Activated T-helper 1 cell treated with anti-CD3 and anti-CD28 coated beads, Interleukin-2, amount 50 U/mL, for 16 hours (primary cell): ENCODE measurements at places on chromosomes 6 and 20.

GRCh38 chr6:108168501-108169463 is 3.0 kb downstream of the NR2E1 start:
- no peak for DNase-seq

DNA sequence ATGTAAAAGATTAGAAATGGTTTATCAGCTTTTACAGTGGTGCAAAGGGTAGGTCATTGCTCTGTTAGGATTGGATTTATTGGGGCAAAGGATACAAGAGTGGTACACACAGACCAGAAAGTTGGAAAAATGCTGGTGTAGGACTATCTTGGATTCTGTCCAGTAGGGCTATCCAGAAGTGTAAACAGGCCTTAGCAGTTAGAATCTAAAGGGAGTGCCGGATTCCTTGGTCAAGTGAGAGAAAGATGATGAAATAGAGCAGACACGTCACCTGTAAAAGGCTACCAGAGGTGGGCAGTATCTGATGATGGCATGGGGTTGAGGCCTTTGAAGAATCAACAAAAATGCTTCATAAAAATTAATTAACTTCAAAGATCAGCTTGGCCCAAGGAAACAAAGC is 975.9 kb downstream of the KIF16B start:
- DNase-seq: no peak

DNA sequence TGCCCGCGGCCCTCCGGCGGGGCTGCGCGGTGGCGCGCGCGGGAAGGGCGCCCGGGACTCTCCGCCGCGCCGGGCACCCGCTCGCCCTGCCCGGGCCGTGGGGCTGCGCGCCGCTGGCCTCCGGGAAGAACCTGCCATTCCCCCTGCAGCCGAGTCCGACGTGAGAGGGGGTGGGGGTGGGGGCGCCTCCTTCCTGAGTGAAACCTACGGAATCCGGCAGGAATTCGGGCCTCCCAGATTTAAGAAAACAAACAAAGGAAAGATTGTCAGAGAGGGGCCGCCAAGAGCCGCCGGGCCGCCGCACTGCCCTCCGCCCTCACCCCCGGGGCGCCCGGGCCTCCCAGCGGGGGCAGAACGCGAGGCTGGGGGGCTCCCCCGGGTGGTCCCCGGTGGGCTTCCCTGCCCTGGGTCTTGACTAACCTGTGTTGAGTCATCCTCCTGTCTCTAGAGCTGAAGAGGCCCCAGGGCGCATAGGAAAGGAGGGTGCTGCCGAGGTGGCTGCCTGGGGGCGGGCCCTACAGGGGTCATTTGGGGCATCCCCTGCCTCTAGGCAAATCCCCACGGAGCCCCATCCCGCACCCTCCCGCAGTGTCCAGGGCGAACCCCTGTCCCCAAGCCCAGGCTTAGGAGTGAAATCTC is 42.2 kb upstream of the FOXP4 start:
- no peak for DNase-seq

- DNase-seq: no peak
Measured at GRCh38 chr6:157305670-157306653, 17.4 kb downstream of the TMEM242 start.

- no peak for DNase-seq
Measured at GRCh38 chr6:69019832-69020231, 384.8 kb downstream of the ADGRB3 start.

GRCh38 chr20:44354979-44355497 is 461 bp upstream of the HNF4A start:
- DNase-seq: no peak

DNA sequence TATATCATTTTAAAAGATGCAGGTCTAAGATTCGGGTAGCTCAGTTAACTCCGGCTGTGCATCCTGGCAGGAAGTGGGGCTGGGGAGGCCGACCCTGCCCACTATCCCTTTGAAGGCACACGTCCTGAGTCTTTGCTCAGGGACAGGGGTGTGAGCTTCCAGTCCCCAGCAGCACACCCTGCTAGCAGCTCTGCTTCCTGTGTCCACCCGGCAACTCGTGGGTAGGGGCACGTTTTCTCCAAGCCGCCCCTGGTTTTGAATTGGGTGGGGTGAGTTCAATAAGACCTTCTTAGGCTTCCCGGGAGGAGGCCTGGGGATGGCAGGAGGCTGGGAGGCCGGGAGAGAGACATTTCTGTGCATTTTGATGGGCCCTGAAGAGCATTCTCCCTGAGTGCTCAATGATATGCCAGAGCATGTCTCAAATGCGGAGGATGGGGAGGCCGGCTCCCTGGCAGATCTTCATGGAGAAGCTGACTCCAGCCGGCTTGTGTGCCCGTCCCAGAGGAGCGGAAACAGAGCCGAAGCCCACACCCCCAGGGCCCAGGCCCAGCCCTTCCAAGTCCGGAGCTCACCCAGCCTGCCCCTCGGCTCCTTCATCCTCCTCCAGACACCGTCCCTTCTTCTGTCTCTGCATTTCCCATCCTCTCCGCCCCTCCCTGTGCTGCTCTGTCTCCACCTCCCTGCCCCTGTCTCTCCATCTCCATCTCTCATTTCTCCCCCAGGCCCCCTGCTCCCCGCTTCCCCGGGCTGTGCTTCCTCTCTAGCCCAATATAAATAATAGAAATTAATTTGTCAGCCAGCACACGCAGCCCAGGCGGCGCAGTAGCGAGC is 36.3 kb upstream of the ZFAND3 start:
- no peak for DNase-seq

DNA sequence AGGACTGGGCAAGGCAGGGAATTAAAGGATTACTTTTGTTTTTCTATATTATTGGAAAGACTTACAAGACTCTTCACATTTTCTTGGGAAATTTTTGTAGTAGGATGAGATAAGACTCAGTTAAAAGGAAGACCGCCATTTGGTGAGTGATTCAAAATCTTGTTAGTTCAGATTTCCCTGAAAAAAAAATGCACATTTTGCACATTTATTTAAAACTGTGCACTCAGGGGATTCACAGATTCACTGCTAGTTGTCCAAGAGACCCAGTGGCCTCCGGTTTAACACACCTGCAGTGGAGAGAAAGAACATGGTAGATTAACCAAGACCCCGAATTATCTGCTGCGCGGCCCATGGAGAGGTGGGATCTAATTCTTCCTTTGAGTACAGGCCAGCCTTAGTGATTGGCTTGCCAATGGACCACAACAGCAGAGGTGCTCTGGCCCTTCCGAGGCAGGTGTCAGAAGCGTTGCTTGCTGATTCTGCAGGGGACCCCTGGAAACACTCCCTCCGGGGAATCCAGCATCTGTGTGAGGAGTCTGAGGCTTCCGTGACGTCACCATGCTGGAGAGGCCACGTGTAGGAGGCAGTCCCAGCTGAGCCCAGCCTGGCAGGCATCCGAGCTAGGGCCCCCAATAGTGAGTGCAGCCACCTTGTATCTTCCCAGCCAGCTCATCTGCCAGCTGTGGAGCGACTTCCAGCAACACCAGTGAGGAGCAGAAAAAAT is 68.9 kb downstream of the ZNF217 start:
- no peak for DNase-seq

- DNase-seq: no peak
Measured at GRCh38 chr6:33279971-33280511, 3.1 kb downstream of the B3GALT4 start.

DNA sequence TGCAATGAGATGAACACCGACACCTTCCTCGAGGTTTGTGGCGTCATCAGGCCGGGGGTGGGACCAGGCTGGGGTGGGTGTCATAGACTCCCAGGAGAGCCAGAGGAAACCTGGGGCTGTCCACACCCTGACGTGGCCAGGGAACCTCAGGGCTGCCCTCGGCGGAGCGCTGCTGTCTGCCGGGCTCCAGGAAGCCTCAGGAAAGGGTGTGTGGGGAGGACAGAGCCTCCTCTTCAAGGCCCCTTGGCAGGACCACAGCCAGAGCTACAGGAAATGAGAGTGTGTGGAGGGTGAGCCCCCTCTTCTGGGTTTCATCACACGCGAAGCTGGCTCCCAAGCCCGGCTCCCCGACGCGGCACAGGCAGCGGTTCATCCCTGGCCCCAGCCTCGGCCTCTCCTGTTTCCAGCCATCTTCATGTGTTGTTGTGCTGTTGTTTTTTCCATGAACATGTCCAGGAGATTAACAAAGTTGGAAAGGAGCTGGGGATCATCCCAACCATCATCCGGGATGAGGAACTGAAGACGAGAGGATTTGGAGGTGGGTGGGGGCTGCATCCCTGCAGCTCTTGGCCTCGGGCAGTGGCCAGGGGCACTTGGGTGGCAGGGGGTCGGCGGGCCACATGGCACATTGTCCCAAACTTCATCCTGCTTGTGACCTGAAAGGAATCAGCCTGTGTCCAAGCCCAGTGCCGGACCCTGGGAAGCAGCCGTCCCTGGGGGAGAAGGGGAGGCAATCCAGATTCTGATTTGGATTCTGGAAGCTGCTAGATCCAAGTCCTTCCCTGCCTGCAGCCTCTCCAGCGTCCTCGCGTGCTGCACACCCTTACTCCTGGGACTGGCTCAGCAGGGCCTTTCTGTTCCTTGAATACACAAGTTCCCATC is 6.4 kb downstream of the NPEPL1 start:
- DNase-seq: no peak

DNA sequence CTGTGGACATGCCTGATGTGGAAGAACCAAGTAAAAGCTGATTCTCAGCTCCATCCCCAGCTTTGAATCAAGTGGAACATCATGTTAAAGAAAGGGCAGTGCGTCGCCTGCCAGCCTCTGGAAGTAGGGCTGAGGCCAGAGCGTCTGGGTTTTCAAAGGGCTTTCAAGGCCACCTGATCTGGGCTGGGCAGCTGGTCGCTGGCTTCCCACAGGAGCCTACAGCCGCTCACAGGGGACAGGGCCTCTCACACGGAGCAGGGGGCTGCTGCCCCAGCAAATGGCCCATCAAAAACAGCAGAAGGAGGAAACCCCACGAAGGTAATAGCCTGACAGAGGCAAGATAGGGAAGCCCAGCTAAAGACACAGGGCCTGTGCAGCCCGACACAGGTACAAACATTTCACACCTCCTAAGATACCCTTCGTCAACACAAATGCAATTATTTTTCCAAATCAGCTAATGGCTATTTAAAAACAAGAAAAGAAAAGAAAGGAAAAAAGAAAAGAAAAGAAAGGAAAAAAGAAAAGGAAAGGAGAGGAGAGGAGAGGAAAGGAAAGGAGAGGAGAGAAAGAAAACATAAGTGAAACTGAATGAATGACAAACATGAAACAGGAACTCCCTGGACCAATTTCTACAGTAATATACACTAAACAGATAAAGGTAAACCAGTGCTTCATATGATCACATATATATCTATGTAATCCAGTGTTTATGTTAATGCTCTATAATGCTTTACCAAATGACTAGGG is 24.8 kb downstream of the RRBP1 start:
- DNase-seq: no peak

GRCh38 chr6:139240161-139241010 is 51.4 kb downstream of the TXLNB start:
- DNase-seq: no peak

DNA sequence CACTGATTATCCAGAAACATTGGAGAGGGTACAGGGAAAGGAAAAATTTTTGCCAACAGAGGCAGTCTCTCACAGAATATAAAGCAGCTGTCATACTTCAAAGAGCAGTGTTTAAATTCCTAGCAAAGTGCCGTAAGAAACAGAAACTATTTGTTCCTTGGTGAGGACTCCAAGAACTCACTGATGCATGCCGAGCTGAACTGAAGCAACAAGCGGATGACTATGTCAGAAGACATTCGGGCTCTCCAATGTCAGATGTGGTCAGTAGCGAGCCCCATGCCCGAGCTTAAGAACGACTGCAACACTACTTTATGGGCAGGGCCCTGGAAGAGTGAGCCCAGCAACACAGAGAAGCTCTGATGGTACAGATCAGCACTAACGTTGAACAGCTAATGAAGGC is 54.7 kb downstream of the OR2B6 start:
- no peak for DNase-seq

DNA sequence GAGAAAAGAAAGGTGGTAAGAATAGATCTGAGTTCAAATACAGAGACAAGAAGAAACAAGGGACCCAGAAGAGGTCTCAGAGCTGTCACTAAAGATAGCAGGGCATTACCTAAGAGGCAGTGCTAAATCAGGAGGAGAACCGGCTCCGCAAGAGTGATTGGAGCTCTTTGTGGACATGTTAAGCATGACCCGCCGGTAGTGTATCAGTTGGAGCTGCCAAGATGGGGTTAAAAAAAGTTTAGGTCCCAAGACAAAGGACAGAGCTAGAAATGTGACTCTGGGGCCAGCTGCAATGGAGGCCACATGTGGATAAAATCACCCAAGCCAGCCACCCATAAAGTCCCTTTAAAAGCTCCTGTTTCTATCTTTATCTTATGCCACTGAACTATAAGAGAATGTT is 93.4 kb downstream of the MBOAT1 start:
- no peak for DNase-seq

DNA sequence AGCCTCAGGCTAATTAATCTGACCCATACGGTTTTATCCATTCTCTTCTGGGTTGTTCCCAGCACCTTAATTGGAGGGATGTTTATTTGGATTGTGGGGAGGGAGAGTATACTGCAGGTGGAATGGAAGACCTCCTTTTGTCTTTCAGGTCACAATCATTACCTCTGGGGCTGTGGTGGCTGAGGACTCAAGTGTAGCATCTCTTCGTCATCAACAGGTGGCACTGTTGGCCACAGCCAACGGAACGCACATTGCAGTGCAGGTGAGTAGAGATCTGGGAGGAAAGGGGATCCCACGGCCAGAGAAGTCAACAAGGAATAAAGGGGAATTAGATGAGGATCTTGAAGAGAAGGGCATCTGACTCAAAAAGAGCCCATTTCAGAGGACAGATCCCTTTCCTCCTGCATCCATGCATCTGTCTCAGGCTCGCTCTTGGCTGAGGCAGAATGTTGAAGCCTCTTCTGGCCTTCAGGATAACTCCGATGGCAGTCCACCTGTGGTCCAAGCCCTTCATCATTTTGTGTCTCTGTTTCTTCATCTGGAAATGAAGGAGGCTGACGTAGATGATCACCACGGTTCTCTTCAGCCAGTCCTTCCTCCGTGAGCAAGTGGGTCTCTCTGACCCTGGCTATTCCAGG is 3.2 kb upstream of the DEF6 start:
- DNase-seq: no peak
